ENCODE measurements at places on chromosomes 12 and 14.

- no peak for DNase-seq
These were observed 652 bp downstream of the SART3 start for GRCh38 chr12:108560321-108560721.

DNA sequence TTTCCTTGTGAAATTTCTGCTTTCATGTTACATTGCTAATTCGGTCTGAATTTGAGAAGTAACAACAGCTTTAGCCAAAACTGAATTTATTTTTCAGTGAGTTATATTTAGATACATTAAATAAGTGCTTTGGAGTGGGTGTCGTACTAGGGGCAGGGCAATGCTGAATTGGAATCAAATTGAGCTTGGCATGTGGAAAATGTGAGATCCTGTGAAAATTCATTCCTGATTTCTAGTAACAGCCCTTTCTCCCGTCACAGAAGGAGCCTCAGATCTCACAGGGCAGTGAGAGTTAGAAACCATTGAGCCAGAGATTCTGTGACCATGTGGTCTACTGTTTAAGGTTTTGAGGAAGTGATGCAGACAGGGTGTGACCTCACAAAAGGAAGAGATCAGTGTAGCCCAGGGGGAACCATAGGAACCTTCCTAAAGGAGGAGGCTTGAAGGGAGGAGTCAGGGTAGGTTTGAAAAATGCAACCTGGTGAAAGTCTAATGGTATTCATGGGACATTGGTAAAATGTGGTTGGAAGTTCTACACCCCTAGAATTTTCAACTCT is 1136.8 kb downstream of the AACS start:
- DNase-seq: no peak

DNA sequence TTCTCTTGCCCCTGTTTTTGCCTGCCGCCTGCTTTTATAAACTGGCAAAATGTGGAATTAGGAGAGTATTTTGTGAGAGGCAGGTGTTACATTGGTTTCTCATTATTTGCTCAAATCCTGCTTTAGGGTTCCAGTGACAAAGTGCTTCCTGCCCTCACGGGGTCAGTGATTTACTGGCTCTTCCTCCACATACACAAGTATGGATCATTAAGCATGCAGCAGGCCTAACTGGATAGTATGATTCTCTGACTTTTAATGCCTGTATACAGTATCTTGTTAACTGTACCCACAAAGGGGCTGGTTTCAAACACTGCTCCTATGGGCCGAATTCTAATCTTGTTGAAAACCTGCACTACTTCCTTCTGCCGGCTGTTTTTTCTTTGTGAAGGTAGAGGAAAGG is 63.2 kb downstream of the PTCSC3 start:
- peak; percentile 14 for DNase-seq

- no peak for DNase-seq
These were observed 11.7 kb downstream of the TMEM106C start for GRCh38 chr12:47975036-47975620.

DNA sequence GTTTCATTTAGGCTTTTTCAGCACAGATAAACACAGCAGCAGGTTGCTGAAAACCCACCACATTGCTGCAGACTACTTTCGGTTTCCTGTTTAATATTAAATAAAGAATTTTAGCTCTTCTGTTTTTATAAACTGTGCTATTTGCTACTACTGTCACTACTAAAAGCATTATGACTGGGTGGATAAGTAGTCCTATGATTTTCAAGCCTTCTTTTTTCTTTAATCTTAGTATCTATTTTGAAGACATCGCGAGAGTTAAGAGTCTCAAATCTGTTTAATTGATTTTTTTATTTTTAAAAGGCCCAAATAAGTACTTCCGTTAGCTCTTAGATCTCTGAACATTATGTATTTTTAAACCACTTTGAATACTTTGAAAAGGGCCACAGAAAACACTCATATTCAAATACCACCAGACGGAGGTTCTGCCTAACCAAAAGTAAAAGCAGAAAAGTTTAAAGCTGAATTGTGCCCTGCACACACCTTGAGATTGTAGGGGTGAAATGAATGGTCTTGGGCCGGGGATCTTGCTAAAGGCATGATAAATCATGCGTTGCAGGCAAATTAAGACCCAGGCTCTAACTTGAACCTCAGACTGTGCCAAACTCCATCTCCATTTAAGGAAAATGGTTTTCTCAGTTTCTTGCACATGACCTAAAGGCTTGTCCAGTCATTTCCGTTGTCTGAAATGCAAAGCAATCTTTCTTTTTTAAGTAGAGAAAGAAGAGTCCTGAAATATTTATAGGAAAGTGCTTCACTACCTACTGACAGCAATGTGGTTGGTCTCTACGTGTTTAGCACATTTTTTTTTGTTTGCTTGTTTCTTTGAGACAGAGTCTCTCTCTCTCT is 13.6 kb upstream of the FOXN3 start:
- no peak for DNase-seq
